ENCODE measurements at places on chromosomes 16 and 17.

DNA sequence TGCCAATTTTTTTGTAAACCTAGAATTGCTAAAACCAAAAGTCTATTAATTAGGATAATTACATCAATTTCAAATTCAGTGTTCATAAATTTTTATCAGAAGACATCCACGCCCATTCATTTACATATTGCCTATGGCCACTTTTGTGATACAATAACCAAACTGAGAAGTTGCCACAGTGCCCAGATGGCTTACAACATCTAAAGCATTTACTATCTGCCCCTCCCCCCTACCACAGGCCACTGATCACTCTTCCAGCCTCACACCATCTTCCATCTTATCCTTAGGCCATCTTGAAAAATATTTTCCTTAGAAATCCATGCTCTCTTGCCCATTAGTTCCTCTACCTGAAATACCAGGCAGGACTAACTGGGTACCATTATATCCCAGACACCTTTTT is 6.3 kb upstream of the PRKAR1A start:
- no peak for DNase-seq

DNA sequence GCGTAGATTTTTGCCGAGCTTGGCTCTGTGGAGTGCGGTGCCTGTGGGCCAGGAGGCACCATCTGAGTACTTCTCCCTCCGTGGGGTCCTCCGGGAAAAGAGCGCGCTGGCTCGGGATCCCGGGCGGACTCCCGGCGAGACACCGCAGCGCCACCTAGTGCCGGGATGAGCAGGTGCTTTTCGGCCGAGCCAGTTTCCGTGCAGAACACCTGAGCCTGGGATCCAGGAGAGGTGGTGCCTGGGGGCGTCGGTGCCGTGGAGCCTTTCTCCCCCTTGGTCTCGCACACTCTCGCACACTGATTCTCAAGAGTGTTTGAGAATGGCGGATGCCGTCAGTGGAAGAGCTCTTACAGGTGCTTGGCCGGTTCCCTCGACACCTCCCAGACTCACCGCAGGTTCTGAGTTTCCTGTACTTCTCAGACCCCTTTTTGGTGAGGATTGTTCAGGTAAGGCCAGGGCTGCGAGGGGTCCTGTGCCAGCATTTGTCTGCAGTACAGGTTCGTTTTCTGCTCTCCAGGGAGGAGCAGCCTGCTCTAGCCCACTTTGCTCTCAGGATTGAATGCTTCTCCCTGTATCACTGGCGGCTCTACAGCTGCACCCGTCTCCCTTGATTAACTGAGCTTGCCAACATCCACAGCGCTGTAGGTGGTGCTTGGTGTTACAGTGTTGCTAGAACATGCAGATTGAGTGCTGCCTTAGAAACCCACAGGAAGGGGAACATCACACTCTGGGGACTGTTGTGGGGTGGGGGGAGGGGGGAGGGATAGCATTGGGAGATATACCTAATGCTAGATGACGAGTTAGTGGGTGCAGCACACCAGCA is 23.3 kb downstream of the TBCD start:
- DNase-seq, result peak; percentile 26

DNA sequence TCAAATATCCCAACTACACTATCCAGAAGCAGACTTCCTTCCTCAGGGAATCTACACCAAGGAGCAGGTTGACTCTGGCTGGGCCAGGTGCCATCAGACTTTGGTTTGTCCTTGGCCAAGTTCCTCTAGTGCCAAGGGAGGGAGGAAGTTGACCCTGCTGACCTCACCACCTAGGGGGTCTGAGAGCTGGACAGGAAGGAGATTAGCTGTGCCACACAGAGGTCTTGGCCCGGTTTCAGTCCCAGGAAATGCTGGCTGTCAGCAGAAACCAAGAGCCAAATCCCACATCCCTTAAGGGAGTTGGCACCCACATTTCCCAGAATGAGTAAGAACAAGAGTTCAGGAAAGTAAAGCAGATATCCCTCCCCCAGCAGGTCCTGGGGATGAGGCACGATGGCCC is 178.2 kb downstream of the SALL1 start:
- no peak for DNase-seq

GRCh38 chr16:56998861-56999260 is 9.5 kb downstream of the NLRC5 start:
- DNase-seq, result no peak
